ENCODE measurements at places on chromosomes 4 and X.

DNA sequence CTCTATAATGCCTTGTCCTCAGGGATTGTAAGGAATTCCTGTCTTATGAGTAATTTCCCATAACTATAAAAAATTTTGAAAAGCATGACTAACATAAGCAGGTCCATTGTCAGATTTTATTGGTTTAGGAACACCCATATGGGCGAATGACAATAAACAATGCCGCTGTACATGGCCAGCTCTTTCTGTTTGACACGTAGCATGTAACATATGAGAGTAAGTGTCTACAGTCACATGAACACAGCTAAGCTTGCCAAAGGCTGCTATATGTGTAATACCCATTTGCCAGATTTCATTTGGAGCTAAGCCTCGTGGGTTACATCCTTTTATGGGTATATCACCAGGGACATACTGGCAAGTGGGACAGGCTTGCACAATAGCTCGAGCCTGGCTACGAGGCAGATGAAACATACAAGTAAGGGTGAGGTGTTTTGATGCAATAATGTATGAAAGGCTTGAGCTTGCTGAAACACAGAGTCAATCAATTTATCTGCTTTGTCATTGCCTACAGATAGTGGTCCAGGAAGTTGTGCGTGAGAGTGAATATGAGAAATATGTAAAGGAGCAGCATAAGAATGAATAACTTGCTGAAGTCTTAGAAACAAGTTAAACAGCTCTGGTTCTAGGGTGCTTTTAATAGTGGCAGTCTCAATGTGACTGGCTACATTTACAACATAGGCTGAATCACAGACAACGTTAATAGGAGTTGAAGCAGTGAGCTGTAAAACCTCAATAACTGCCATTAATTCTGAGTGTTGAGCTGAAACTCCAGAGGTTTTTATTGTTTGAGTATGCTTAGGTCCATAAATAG, 67.4 kb upstream of the UGT2B10 start:
- DNase-seq = no peak

DNA sequence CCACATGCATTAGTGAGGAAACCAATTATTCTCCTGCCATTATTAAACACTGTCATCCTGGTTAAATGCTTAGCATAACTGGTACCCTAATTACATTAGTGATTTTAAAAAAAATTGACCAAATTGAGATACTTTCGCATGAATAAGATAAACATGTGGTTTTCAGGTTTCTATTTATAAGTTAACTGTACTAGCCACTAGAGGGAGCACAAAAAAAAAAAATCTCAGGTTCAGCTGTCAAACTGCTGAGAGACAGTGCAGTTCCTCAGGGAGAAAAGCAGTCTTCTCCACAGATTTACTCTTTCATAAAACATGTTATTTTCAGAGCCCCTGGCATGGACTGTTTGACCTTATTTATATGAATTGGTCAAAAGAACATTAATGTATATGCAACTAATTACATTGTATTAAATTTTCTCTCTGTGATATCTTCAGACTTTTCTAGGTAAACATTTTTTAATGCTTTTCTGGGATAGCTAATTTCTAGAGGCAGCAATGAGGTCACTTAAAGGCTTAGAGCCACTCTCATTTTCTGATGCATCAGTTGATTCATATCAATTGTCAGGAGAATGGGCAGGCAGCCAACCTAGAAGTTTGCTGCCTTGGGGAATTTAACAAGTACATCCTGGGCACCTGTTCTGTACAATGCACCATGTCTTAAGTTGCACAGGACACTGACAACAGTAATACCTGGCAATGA, 167.5 kb downstream of the CDS1 start:
- DNase-seq = peak; percentile 13

DNA sequence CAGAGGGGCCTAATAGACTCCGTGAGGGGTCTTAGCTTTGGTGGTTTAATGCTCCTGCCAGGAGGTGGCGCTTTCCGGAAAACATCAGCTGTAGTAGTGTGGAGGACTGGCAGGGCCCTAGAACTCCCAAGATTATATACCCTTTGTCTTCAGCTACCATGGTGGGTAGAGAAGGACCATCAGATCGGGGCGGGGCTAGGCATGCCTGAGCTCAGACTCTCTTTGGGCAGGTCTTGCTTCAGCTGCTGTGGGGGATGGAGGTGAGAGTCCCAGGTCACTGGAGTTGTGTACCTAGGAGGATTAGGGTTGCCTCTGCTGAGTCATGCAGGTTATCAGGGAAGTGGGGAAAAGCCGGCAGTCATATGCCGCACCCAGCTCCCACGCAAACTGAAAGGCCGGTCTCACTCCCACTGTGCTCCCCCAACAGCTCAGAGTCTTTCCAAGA, 63.0 kb upstream of the AGA start:
- no peak for DNase-seq

- no peak for DNase-seq
These were observed 3.8 kb upstream of the FBXW7 start for GRCh38 chr4:152539556-152540292.

GRCh38 chr4:140851804-140852203, 95.6 kb upstream of the TBC1D9 start:
- DNase-seq = no peak

DNA sequence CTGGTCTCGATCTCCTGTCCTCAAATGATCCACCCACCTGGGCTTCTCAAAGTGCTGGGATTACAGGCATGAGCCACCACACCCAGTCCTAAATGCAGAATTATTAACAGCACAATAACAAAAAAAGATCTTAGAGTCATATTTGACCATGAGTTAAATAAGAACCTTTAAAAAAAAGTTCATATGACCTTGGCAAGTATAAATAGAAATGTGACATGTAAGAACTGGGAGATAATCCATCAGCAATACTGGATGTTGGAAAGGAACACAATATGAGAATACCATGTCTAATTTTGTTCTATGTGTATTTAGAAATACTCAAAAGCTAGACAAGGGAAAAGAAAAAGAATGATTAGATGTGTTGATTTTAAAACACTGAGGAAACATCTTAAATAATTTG, 231.6 kb downstream of the RAPGEF2 start:
- no peak for DNase-seq

GRCh38 chr4:33107814-33108213, 2387.6 kb downstream of the PCDH7 start:
- no peak for DNase-seq

GRCh38 chr4:87144356-87144755, 76.1 kb downstream of the KLHL8 start:
- no peak for DNase-seq

DNA sequence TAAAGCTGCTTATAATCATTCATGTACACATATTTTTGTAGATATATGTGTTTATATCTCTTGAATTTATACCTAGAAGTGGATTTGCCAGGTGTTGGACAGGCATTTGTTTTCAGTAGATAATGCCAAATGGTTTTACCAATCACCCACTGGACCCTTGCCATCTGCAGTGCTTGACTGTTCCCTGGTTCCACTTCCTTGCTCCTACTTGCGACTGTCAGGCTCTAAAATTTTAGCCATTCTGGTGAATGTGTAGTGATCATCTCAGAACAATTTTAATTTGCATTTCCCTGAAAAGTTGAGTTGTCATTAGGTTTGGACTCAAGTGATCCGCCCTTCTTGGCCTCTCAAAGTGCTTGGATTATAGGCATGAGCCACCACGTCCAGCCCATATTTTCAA, 122.4 kb upstream of the SLC34A2 start:
- DNase-seq = no peak

GRCh38 chr4:26080870-26081628, 167.0 kb downstream of the SMIM20 start:
- no peak for DNase-seq

DNA sequence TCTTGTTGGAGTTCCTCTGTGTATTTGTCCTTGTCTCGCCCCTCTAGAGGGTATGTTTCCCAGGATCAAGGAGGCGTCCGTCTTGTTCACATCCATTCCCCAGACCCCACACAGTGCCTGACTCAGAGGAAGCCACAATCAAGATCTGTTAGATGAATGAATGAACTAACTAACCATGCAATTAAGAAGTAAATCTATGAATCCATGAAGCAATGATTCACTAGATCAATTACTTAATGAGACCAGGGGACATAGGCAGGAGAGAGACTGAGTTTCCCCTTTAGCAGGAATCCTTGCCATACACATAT, 11.9 kb downstream of the BLOC1S4 start:
- no peak for DNase-seq

GRCh38 chr4:1614502-1614853, 69.6 kb downstream of the FAM53A start:
- no peak for DNase-seq

- no peak for DNase-seq
These were observed 44.8 kb upstream of the CBR4 start for GRCh38 chr4:169054879-169055278.

- DNase-seq = no peak
These were observed 22.8 kb upstream of the SPON2 start for GRCh38 chr4:1195109-1195671.

DNA sequence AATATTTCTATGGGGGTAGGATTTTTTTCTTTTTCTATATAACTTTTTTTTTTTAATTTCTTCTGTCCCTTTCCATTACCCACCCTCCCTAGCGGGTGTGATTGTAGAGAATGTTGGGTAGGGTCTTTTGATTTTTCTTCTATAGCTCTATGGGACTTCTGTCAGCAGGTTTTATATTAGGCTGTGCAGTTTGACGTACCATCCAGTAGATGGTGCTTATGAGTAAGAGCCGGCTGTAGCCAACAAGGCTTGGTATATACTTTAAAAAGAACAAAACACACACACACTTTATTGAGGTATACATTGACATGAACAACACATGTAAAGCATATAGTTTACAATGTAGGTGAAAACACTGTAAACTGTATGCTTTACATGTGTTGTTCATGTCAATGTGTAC, 247.9 kb upstream of the POF1B start:
- no peak for DNase-seq

- DNase-seq = no peak
These were observed 1.1 kb downstream of the FBXL5 start for GRCh38 chr4:15653864-15654592.
